LoVo (cell line): ENCODE measurements at places on chromosomes 1 and 21.

- no peak for DNase-seq
Observed at GRCh38 chr1:167795810-167796740, 74.3 kb downstream of the MPZL1 start.

- no peak for DNase-seq
Observed at GRCh38 chr1:43573066-43573800, 42.5 kb downstream of the PTPRF start.

GRCh38 chr1:76892675-76893074, 25.4 kb downstream of the ST6GALNAC5 start:
- no peak for DNase-seq

DNA sequence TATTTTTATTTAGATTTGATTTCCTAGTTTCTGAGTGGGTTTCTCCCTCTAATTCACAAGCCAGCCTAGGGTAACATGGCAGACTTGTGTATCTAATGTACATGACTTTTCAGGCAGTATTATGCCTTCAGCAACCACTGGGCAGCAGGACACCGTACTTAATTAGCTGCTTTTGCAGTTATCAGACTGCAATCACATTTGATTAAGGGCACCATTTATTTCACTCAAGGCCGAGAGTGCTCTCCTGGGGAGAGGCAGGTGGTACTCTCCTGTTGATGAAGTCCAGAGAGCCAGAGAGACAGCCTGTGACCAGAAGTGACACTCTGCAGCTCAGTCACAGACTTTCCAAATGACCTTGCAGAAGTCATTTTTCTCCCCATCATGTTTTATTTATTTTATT, 18.7 kb downstream of the CYYR1 start:
- DNase-seq = no peak

DNA sequence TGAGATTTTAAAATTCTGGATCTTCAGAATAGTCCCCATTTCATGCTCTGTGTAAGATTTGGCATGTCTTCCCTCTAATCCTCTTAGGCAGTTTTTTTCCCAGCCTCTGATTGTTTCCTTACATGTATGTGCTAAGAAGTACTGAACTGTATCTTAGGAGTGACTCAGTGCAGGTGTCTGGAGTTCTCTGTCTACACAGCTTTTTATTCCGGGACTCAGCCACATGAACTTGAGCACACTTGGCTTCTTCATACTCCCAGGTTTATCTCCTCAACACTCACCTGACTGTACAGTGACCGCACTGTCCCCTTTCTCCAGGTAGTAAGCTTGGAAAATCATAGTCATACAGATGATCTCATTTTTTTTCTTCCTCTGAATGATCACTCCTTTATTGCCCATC, 50.7 kb downstream of the SYT14 start:
- no peak for DNase-seq

DNA sequence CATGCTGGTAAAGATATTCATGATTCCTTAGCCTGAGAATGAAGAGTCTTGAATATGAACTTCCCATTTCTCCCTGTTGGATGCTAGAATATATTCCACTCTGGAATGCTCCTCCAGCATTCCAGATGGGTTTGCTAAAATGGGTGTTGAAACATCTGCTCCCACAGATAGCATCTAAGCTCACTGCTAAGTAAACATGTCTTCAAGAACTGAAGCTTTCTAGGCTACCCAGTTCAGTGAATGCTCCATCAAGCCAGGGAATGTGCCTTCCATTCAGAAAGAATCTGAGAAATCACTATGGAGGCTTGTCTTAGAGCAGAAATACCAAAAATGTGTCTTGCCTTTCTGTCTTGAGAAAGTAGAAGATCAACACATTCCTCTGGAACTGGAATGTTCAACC, 81.1 kb downstream of the TNFSF18 start:
- DNase-seq = no peak

- no peak for DNase-seq
Observed at GRCh38 chr1:84985365-84985764, 11.5 kb downstream of the MCOLN2 start.

DNA sequence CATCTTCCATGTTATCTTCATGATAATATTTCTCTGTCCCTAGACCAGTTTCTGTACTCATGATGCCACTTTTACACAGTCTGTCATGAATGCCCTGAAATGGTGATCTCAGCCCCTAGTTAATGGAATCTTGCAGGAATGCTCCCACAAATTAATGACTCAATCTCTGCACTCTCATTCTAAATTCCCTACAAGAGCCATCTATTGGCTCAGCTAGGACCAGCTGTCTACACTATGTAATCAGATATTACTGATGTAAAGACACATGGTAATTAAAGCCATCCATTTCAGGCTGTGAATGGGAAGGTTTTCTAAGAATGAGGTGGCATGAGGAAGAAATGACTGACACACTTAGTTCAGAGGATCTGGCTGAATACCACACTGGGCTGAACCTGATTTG, 199.1 kb upstream of the KCND3 start:
- no peak for DNase-seq

GRCh38 chr1:32465578-32465933, 684 bp downstream of the ZBTB8B start:
- DNase-seq = no peak

GRCh38 chr1:215082532-215083382, at the start of gene KCNK2:
Gene KCNK2, plus strand, starts transcription at chr1:215082737. Its CDS starts 649 bp downstream, at chr1:215083386.
- DNase-seq = no peak

DNA sequence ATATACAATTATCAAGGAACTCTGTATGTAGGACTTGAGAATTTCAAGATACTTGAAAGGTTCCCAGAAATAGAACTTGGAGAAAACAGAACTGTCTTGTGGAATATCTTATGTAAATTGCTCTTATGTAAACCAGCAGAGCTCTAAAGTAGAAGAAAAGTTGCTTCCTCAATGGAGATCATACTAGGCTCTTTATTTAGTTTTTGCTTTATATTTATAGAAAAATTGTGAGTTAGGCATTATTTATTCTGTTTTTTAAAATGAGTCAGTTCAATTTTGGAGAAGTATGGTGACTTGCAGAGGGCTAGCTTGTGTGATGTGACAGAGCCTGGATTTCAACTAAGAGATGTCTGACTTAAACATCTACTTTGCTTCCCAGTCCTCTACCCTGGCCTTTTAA, 40.4 kb downstream of the ATP6V1G3 start:
- no peak for DNase-seq

DNA sequence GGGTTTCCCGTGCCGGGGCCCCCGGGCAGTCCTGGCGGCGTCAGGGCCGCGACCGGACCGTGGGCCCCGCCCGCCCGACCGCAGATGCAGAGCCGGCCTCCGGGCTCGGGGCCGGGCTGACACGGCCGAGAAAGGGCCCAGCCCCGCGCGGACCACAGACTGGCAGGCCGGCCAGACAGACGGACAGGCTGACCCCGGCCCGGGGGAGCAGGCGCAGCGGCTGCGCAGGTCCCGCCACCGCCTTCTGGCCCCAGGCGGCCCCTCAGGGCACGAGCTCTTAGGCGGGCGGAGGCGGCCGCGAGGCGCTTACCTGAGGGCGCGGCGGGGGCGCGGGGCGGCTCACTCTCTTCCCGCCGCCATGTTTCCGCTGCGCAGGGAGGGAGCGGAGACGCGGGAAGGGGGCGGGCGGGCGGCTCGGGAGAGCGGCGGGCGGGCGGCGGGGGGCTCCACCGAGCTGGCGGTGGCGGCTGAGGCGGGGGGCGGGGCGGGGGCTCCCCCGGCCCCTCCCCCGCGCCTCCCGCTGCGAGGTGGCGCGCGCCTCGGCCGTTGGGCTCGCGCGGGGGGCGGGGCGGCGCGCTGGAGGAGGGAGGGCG, at the start of gene SCMH1:
TSS of gene SCMH1 (minus strand) at position 558 of the 593 bp plus-strand sequence. CDS start 56,173 bp downstream, outside the sequence.
- peak; percentile 68 for DNase-seq

GRCh38 chr1:84632673-84633434, 57.4 kb downstream of the SSX2IP start:
- peak; percentile 75 for DNase-seq

DNA sequence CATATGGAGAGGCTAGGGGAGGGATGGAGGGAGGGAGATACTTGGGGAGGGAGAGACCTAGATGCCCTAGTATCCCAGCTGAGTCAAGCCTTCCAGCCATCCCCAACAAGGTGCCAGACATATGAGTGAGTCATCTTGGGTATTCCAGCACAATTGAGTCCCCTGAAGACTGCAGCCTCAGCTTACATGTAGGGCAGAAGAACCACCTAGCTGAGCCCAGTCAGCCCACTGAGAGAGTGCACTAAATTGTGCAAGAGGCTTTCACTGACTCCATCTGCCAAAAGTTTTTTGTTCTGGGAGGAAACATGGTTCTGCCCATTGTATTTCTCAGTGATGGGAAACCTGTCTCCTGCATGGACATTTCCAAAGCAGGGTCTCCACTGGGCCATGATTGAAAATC, 76.4 kb downstream of the FOXD2 start:
- no peak for DNase-seq

GRCh38 chr1:109786531-109787021, 22.9 kb upstream of the EPS8L3 start:
- DNase-seq = peak; percentile 20

DNA sequence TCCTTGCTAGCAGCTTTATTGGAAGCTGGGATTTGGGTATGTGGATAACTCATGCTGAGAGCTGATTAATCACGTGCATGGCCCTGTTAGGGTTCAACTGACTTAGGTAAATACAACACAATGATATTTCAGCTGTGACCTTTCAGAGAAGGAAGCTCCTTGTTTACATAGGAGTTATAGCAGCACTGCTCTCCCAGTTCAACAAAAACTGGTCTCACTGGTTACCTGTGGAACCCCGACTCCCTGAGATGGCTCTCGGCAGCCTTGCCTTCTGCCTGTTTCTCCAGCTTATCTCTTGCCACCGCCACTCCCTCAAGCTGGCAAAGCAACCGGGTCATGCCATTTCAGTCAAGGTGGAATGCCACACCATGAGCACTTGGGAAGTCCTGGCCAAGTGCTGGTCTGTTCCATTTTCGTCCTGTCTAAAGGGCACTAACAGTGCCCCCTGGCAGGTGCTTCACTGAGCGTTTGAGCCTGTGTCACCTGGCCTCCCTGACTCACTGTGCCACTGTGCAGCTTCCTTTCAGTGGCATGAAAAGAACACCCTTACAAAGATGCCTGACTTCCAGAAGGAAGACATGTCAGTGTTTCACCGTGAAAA, 31.6 kb downstream of the DOP1B start:
- DNase-seq = peak; percentile 58

DNA sequence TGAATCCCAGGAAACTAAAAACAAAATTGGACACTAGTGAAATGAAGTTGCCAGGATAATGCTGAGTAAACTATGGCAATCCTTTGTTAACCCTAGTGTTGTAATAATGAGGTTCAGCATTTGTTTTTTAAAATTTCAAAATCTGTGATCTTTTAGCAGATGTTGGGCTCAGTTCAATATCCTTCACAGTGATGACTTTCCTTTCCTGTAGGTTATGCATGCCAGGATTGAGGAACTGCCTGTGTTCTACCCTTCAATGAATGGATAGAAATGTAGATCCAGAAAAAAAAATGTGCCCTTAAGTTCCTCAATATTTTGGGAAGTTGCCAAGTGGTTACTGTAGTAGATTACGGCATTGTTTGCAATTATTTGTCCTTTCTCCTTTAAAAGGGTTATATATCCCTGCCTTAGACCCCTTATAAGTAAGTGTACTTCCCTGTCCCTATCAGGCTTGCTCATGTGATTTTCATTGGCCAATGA, 35.5 kb upstream of the IRF2BP2 start:
- no peak for DNase-seq

DNA sequence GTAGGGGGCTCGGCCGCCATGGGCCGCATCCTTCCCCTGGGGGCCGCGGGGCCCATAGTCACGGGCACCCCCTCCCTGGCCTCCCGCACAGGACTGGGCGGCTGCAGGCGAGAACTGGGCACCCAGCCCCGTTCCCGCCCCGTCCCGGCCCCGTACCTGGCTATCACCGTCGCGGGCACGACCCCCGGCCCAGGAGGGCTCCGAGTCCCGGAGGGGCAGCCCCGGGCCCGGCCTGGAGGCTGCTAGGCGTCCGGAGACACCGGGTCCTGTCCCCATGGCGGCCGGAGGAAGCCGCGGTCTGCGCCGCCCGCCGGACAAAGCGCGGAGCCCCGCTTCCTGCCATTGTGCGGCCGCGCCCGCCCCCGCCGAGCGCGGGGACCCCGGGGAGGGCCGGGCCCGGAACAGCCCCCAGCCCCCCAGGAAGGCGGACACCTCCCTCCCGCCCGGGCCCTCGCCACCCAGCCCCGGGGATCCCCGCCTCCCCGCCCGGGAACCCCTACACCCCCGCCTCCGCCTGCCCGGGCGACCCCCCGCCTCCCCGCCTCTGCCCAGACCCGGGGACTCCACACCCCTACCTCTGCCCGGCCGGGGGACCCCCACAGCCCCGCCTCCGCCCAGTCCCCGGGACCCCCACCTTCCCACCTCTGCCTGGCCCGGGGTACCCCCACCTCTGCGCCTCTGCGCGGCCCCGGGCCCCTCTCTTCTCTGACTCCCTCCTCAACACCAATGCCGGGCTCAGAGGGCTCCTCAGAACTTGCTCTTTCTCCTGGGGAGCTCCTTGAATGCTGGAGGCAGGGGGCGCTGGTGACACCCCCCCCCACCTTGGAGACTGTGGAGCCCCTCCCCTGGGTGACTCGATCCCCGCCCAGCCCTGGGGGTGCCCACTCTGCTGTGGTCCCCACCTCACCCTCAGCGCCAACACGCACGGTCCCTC, 6.0 kb downstream of the PLEKHG5 start:
- DNase-seq = no peak

GRCh38 chr1:190494451-190494850, 16.8 kb upstream of the BRINP3 start:
- DNase-seq = no peak

GRCh38 chr1:101190441-101190840, 46.4 kb upstream of the S1PR1 start:
- no peak for DNase-seq
